Stimulated activated CD4-positive, alpha-beta T cell treated with anti-CD3 and anti-CD28 coated beads, Interleukin-15, amount 100 ng/mL, for 1 hour (primary cell): ENCODE measurements at places on chromosomes 12 and 14.

DNA sequence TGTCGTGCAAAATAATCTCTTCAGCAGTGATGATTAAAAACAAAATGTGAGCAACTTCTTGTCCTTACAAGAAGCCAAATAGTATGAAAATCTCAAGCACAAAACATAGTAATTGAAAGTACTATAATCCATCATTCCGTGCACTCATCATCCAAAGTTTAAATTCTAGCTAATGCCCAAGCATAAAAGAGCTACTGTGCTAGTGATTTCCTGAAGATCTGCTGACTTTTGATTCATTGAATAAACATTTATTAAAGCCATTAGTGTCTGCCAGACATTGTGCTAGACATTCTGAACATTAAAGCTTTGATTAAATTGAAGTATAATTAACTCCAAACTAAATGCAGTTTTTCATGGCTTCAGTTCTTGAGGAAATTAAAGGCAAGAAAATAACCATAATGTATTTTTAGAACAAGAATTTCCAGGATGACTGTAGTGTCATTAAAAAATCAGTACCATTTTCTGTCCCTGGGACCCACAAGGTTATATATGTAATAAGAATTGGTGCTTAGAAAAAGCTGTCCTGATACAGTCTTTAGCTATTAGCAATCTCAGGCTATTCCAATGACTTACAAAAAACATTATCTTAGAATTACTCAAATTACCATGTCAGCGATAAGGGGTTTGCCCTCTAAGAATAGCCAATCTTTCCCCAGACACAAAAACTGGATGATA lies 71.7 kb downstream of the CMAS start:
- DNase-seq = no peak

DNA sequence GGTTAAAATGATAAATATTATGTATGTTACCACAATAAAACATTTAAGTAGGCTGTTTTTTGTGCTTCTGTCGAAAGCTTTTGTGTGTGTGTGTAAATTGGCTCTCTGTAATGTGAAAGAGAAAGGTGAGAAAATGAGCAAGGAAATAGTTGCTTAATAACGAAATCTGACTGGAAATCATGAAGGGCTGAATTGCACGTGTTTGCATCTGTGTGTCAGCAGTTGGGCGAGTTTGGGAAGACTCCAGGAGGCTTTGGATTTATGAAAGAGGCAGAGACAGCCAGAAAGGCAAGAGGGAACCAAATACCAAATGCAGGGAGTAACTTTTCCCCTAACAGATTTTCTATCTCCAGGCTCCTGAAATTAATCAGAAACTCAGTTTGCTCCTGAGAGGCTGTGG lies 47.2 kb upstream of the PLEKHG3 start:
- no peak for DNase-seq

GRCh38 chr12:3420693-3421092 lies 70.3 kb upstream of the PRMT8 start:
- DNase-seq = no peak

- DNase-seq = no peak
Measured at GRCh38 chr12:50922820-50923219, 29.5 kb upstream of the HIGD1C start.

DNA sequence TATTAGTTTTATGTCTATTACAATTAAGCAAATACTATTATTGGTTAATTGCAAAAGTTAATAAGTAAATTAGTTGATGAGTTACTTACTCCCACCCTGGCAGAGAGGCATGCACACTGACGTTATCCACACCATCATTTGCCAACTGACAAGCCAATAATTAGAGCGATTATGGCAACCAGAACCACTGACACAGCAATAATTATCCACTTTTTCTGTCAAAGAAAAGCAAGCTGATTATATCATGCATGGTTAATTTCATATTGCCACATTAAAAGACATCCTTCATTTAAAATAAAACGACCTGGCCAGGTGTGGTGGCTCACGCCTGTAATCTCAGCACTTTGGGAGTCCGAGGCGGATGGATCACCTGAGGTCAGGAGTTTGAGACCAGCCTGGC lies 43.1 kb downstream of the STX2 start:
- no peak for DNase-seq

GRCh38 chr12:81245907-81246570 lies 168.2 kb downstream of the ACSS3 start:
- no peak for DNase-seq

- DNase-seq = no peak
Measured at GRCh38 chr14:71119075-71119474, 211.8 kb downstream of the PCNX1 start.

DNA sequence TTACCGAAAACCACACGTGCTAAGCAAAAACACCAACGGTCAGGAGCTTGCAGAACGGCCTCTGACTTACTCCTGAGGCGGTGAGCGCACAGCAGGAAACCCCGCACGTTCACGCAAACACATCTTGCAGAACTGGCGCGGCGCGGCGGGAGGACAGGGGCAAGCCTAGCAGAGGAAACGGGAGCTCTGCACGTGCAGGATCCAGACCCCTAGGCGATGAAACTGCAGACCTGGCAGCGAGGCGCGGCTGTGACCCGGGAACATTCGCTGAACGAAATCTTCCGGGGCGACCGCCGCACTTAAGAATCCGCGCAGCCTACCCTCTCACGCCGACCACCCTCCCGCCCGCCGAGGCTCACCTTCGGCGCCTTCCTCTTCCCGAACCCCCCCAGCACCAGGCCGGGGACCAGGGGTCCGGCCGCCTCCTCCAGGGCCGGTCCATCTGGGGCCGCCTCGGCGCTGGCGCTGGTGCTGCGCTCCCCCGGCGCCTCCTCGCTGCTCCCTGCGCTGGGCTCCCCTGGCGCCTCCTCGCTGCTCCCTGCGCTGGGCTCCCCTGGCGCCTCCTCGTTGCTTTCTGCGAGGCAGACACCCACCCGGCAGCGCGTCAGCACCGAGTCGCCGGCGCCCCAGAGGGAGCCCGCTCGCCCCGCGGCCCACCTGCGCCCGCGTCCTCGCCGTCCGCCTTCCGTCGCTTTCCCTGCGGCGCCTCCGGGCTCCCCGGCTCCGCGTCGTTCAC lies 615 bp downstream of the DDX51 start:
- DNase-seq = no peak
